Activated T-helper 1 cell treated with anti-CD3 and anti-CD28 coated beads, Interleukin-12 subunit alpha, Interleukin-12 subunit beta, Interleukin-2, Interleukin-4 antibody, amounts not matched to agents 30 ng/mL and 10 ng/mL and 1 ng/mL, durations not matched to agents 14 hours and 24 hours and 36 hours (primary cell): ENCODE measurements at places on chromosomes 1 and 21. TPM values are rescaled to one million over a fixed set of nuclear protein-coding genes. Genes with fewer than 3 reads are reported as not detected.

- no peak for DNase-seq
- H3K27ac ChIP-seq: no peak overlapping the region
- peaks cover 2% of the 10 kb centered on the region for H3K36me3 ChIP-seq
- no peaks in the 10 kb centered on the region for H3K4me1 ChIP-seq
These were observed 10.0 kb downstream of the SELENBP1 start for GRCh38 chr1:151362308-151363155.

DNA sequence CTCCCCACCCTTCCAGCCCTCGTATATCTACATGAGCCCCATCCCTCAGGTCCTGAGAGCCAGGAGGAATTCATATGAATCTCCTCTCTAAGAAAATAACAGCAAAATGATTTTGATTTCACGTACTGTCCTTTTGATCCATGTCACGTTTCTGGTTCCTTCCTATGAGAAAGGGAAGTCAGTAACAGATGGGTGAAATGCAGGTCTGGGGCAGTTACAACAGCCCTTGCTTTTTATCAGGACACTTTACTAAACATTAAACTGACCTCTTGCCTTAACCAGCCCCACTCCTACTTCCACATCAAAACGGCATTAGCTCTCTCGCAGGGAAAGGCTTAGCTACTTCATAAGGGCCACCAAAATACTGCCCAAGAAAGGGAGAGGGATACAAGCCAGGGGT, 59.0 kb downstream of the SPATA46 start:
- H3K27ac ChIP-seq: no peak overlapping the region
- no peaks in the 10 kb centered on the region for H3K36me3 ChIP-seq
- no peaks in the 10 kb centered on the region for H3K27me3 ChIP-seq

GRCh38 chr21:34684174-34684876, 15.5 kb downstream of the CLIC6 start:
- no peak for DNase-seq
- H3K4me1 ChIP-seq: peaks cover 4% of the 10 kb centered on the region
- no peak overlapping the region for H3K4me3 ChIP-seq

DNA sequence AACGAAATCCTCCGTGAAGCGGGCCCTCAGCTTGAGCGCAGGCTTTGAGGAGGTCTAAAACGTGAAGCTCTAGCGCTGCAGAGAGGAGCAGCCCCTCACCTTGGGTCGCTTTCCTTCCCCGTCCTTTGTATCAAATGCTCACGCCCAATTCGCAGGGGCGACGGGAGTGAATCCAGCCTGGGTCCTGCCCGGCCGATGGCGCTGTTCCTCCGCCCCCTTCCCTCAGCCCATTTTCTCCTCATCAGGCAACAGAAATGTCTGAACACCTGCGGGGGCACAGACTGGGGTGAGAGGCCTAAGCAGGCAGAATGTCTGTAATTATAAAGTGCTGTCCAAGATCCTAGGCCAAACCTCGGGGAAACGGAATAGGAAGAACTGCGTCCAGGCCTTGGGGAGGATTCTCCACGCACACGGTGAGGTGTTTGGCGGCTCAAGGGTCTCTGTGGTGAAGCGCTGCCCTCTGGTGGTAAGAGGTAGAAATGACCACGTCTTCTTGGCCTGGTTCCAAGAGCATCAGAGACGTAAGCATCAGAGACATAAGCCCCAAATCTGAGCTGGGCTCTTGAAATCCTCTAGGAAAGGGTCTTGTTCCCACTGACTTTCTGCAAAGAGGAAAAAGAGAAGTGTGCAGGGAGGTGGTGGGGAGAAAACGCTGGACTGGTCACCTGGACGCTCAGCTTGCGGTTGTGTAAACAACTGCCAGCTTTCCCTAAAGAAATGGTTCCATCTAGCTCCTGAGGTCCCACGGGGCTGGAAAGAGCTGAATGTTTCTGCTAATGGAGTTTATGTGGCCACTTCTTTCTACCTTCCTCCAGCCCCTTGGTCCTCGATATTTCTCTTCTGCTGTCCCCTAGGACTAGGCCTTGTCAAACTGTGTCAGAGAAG, 92.1 kb upstream of the CD53 start:
- DNase-seq: peak; percentile 68
- H3K27me3 ChIP-seq: no peaks in the 10 kb centered on the region
- no peaks in the 10 kb centered on the region for H3K36me3 ChIP-seq
- no peak overlapping the region for H3K27ac ChIP-seq
- no peak overlapping the region for H3K4me3 ChIP-seq

- no peaks in the 10 kb centered on the region for H3K27me3 ChIP-seq
- DNase-seq: no peak
- peaks cover 34% of the 10 kb centered on the region for H3K36me3 ChIP-seq
- peak overlapping the region; percentile 98 for H3K27ac ChIP-seq
These were observed 48.9 kb downstream of the RASSF5 start for GRCh38 chr1:206556047-206556749.

DNA sequence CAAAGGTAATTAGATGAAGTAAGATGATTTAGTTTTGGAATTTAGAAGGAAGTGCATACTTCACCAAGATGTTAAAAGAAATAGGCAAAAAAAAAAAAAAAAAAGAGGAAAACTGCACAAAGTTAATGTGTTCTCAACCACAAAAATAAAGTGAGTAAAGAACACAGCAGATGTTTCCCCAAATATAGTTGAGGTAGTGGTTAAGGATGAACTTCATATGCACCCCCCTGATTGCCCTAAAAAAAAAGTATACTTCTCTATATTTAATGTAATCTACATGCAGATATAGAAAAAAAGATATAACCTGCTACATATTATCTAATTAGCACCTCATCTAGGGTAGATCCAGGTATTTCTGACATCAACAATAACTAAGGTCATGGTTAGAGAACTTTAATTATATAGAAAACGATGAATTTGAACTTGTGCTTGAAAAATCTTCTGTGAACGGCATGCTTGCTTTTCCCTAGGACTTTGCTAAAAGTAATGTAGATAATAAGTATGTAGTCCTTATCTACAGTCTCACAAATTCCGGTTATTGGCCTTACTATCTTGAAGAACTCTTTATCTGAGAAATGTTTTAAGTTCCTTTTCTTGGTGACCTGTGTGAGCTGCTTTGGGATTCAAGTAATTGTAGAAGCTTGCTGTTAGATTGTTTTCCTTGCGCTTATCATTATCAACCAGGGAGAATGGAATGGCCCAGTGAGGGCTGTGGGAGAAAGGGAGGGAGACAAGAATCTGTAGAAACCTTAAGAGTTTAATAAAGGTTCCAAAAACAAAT, 70.1 kb upstream of the LRRC7 start:
- H3K4me3 ChIP-seq: no peak overlapping the region
- no peak for DNase-seq
- no peaks in the 10 kb centered on the region for H3K36me3 ChIP-seq
- no peaks in the 10 kb centered on the region for H3K27me3 ChIP-seq
- H3K27ac ChIP-seq: no peak overlapping the region

GRCh38 chr1:42379794-42380585, 602 bp upstream of the RIMKLA start:
- H3K27ac ChIP-seq: no peak overlapping the region
- H3K4me3 ChIP-seq: peak overlapping the region; percentile 85
- H3K27me3 ChIP-seq: peaks cover 25% of the 10 kb centered on the region

DNA sequence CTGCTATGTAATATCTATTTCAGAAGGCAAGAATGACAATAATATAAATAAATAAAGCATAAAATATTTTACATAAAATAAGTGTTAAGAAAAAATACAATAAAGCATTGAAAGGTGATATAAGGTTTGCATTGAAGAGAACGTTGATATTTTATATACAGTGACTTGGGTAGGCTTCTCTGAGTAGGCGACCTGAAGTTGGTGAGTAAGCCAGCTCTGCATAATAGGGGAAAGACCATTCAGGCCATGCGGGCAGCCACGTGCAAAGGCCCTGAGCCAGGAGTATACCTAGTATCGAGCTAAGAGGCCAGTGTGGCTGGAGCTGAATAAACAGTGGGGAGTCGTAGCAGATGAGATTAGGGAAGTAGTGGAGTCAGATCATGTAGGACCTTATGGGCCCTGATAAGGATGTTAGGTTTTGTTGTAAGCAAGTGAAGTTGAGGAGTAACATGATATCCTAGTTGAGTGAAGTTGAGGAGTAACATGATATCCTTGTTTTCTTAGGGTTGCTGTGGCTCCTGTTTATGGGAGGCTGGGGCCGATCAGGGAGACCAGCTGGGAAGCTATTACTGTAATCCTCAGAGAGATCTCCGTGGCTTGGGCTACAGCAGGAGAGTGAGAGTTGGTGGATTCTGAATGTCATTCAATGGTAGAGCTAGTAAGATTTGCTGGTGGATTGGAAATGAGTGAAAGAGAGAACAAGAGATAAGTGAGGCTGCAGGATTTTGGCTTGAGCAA, 22.0 kb downstream of the KCNK1 start:
- H3K27me3 ChIP-seq: no peaks in the 10 kb centered on the region
- DNase-seq: no peak
- no peak overlapping the region for H3K27ac ChIP-seq
- H3K36me3 ChIP-seq: no peaks in the 10 kb centered on the region

GRCh38 chr1:157770442-157771043, 6.4 kb downstream of the FCRL2 start:
- no peak overlapping the region for H3K27ac ChIP-seq
- no peak for DNase-seq
- H3K4me3 ChIP-seq: no peak overlapping the region
- H3K36me3 ChIP-seq: no peaks in the 10 kb centered on the region

GRCh38 chr1:223133824-223134435, 9.1 kb downstream of the TLR5 start:
- H3K27me3 ChIP-seq: peaks cover 52% of the 10 kb centered on the region
- peaks cover 19% of the 10 kb centered on the region for H3K4me1 ChIP-seq
- H3K27ac ChIP-seq: no peak overlapping the region
- peak overlapping the region; percentile 20 for H3K4me3 ChIP-seq
- no peaks in the 10 kb centered on the region for H3K36me3 ChIP-seq

- peaks cover 15% of the 10 kb centered on the region for H3K27me3 ChIP-seq
- peaks cover 2% of the 10 kb centered on the region for H3K36me3 ChIP-seq
- DNase-seq: no peak
- H3K4me1 ChIP-seq: no peaks in the 10 kb centered on the region
These were observed 22.4 kb upstream of the TMEM125 start for GRCh38 chr1:43247256-43247921.

DNA sequence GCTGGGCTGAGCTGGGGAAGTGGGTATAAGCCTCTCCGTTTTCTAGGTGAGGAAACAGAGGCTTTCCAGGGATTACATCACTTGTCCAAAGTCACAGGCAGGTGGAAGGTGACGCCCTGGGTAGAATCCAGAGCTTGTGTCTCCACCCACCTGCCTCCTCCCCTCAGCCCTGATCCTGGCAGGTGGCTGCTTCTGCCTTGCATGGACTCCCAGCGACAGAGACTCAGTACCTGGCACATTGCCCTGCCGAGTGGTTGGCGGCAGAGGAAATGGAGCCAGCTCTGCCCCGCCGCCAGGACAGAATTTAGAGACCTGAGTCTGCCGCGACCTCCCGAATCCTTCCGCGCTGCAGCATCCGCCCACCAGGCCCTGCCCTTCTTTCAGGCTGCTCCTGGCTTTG, 2.1 kb downstream of the PLA2G2E start:
- no peaks in the 10 kb centered on the region for H3K36me3 ChIP-seq
- DNase-seq: no peak
- H3K4me3 ChIP-seq: no peak overlapping the region
- H3K27ac ChIP-seq: no peak overlapping the region
- peaks cover 6% of the 10 kb centered on the region for H3K4me1 ChIP-seq

DNA sequence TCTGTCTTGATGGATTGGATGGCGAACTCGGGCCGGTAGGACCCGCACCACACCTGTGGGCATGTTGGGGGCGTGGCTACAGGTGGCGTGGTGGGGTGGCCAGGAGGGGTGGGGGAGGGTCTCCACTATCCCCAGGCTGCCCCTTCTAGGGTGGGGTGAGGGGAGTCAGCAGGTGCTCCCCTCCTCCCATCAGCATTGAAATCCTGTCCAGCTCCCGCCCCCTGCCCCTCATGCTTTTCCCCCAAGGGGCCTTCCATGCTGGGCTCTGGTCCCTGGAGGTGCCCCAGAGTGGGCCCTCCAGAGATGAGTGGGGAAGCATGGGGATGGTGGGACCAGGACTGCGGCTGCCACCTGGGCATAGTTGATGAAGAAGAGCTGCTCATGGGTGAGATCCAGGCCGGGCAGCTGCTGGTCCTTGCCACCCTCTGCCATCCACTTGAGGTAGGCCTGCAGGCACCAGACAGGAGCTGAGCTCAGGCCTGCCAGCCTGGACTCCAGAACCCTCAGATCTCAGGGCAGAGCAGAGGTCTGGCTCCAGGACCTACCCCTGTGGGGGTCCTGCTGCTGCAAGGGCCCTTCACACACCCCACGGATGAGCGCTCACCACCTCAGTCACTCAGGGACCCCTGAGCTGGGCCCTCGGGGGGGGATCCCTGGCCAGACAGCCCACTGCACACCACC, 5.1 kb downstream of the PRXL2B start:
- no peak overlapping the region for H3K27ac ChIP-seq
- DNase-seq: no peak
- no peaks in the 10 kb centered on the region for H3K36me3 ChIP-seq
- H3K4me3 ChIP-seq: no peak overlapping the region
- H3K27me3 ChIP-seq: no peaks in the 10 kb centered on the region

DNA sequence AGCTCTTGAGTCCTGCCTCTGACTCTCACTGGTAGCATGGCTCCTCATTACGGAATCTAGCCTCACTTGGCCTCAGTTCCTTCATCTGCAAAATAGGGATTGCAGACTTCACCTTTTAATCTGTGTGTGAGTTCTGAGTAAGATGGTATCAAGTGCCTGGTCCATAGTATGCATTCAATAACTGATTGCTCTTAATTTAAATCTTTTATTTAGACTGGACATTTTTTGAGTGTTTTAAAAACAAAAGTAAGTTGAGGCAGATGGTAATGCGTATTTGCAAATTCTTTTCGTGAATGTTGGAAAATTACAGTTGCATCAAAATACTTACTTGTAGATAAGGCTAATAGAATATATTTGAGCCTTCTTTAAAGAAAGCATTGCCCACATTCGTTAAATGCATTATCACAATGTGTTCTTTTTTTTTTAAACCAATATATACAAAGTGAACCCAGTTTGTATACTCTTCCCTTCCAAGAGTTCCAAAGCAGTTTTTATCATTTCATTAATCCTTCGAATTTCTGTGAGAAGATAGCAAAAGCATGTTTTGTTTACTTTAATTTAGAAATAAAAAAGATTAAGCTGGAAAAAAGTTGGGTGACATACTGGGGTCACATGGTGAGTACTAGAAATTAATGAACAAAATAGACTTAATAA, 8.1 kb downstream of the DNM3 start:
- no peak overlapping the region for H3K4me3 ChIP-seq
- no peaks in the 10 kb centered on the region for H3K36me3 ChIP-seq
- no peaks in the 10 kb centered on the region for H3K4me1 ChIP-seq

DNA sequence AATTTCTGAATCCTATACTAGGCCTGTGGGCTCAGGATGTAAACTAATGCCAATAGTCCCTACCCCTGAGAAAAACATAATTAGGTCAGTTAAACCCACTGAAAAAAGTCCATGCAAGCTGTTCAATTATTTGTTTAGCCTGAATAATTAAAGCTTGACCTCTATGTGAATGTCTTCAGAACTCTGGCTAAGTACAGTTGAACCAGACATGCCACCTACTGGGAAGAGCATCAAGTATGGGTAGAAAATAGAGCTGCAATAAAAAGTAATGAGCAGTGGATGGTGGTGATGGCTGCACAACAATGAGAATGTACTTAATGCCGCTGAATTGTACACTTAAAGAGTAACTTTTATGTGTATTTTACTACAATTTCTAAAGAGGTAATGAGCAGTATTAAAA, 23.6 kb upstream of the SLC19A2 start:
- H3K4me3 ChIP-seq: no peak overlapping the region
- H3K27me3 ChIP-seq: no peaks in the 10 kb centered on the region
- H3K4me1 ChIP-seq: peaks cover 17% of the 10 kb centered on the region
- no peak for DNase-seq
- H3K36me3 ChIP-seq: peaks cover 28% of the 10 kb centered on the region

TNFRSF14 gene
- total RNA-seq: 207 and 215 TPM in 2 replicates

RIPPLY3 gene
- 0.10 TPM in 2 replicates for total RNA-seq

FBXO44 gene
- 22.0 and 24.2 TPM in 2 replicates for total RNA-seq

TMEM125 gene
- total RNA-seq: not detected in 2 replicates
